ENCODE measurements at places on chromosomes 4 and X.
A peak's percentile ranks its signal among the peaks of the same experiment; 100 is the strongest.

DNA sequence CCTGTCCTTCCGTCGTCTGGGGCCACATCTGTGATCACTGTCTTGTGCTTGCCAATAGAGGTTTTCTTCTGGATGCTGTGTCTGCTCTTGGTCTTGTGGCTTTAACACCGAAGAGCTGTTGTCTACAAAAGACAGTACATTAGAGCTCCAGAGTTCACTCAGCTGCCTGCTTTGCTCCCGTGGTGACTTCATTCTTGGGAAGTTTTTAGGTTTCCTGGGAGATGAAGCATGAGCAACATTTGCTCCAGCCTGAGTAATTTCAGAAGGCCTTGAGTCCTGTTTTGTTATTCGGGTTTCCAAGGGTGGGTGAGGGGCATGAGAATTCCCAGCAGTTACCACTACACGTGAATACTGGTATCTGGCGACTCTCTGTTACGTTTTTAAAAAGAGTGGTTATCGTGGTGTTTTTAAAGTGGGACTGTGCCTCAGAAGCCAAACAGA is 189.2 kb downstream of the SHROOM3 start:
- DNase-seq = peak; percentile 86

- DNase-seq = no peak
Observed at GRCh38 chrX:48475296-48475695, 703 bp upstream of the FTSJ1 start.

DNA sequence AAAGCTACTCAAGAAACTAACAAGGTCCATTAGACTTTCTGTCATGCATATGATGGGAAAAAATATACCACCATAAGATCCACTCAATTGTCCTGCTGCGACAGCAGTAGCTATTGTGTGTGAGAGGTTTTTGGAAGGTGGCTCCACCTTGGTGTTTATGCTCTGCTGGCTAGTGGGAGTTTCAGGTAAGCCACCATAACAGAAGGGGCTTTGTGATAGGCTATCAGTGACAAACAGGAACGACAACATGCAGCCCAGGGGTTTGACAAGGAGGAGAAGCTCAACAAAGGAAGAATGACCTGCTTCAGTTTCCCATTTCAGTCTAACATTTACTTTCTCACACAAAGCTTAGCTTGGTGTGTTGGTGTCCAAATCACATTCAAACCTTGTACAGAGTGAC is 182.6 kb downstream of the ATOH1 start:
- DNase-seq = no peak

DNA sequence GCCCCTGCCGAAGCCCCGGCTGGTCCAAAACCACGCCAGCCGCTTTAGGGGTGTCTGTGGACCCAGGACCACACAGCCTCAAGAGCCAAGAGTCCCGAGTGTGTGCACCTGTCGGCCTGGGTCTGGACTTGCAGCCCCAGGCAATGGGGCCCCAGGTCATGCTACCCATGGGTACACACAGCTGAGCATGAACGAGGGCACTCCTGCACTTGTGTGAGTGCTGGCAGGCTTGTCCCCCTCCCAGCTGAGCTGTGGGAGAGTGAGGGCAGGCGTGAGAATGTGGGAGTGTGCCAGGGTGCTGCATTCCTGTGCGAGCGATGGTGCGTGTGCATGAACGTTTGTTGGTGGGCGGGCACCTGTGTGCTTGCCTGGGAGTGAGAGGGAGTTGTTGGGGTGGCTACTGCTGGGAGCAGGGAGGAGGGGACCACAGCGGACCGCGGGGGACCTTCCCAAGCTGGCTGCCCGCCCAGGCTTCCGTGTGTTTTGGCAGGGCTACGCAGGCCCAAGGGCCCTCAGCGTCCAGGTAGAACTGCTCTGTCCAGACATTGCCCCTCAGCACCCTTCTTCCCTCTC is 30.8 kb downstream of the BLOC1S4 start:
- no peak for DNase-seq

DNA sequence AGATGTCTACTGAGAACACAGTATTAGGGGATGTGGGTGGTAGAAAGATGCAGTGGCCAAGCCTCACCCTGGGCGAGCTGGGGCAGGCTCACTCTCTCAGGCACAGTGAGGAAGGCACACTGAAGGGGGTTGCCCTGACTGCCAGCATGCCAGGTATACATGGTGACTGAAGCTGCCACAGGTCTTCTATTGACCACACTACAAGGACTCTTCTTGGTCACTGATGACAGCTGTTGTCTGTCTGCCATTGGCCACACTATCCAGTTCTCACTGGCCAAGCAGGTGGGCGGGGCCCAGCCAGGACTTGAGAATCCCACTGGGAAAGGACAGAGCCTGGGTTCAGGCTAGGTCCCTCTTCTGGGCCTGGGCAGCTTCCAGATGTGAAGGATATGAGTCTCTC is 39.7 kb upstream of the TBC1D14 start:
- no peak for DNase-seq

DNA sequence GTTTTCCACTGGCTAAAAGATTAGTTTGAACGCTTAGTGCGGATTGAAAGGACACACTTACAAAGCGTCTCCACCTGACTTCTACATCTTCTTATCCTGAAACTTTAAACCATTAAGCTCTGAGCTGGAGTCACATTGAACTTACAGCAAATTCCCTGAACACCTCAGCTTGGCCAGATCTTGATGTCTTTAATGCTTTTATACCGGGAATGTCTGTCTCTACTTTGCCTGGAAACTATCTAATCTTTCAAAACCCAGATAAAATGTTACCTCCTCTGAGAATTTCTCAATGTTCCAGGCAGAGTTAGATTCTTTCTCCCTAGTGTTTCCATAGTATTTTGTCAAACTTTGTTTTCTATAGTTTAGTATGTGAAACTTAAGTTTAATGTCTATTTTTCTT is 179.9 kb downstream of the DTHD1 start:
- no peak for DNase-seq

GRCh38 chr4:54120518-54120917 is 20.6 kb downstream of the GSX2 start:
- DNase-seq = no peak

- no peak for DNase-seq
Observed at GRCh38 chrX:46204721-46205422, 340.3 kb downstream of the ZNF674 start.

DNA sequence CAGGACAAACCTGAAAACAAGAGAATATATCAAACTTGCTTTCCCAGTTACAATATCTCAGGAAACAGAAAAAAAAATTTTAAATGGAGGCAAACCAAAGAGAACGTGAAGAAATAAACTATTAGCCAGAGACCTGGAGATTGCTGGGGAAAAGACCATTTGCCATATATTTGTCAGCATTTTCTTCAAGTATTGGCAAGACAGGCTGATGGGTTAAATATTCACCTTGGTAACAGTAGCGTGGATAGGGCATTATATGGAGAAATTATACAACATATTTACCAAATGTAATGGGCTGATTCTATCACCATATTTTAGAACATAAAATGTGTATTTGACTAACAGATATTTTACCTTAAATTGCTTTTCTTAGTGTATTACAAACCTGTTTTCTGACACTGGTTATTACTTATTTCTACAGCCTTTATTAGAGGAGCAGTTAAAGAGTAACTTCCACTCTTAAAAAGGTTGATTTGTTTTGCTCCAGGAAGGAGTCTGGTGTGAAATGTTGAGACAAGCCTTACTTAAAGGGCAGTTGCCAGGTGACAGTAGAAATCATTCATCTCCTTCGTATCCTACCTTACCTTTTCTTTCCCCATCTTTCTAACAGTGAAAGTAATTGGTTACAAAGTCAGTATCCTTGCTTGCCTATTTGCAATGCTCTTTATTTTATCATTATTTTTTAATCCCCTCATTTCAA is 575.5 kb downstream of the GBA3 start:
- DNase-seq = no peak

DNA sequence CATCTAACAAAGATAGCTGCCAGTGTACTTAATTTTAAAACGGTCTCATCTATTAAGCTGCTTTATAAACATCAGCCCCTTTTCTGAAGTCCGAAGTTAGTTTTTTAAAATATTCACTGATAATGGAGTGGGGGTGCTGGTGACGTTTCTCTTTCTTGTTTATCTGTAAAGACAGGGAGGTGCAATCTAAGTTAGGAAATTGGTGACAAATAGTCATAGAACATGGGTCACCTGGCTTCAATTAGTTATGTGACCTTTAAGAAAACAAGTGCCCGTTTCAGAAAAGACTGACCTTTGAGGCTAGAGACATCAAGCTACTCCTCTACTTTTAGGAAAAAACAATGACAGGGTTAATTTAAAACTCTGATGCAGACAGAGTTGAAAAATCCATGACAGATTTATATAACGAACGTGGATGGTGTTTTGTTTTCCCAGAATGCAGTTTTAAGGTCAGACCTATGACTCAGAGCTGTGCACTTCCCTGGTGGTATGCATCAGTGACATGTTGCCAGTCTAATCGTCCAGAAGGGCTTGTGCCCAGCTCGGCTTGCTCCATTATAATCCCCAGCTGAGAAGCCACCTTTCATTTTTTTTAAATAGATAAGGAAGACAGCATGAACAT is 38.2 kb downstream of the FHL1 start:
- peak; percentile 65 for DNase-seq

DNA sequence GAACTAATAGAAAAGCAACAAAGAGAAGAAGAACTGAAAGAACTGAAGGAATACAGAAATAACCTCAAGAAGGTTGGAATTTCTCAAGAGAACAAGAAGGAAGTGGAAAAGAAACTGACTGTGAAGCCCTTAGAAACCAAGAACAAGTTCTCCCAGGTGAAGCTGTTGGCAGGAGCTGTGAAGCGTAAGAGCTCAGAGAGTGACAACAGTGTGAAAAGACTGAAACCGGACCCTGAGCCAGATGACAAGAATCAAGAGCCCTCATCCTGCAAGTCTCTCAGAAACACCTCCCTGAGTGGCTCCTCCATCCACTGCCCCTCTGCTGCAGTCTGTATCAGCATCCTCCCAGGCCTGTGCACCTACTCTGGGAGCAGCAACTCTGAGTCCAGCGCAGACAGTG is 8.4 kb upstream of the FHDC1 start:
- no peak for DNase-seq

DNA sequence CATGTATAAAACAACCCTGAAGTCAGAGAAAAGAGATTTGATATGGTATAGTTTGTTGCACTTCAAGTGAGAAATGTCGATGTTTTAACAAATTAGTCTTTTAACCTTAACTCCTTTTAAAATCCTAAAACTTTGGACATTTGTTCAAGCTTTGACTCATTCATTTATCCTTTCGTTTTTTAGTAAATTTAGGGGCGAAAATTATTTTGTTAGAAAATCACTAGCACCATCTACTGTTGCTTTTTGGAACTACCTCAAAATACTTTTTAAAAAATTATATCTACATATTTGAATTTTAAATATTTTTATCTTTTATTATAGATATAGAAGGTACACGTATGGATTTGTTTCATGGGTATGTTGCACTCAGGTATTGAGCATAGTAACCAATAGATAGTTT is 165.1 kb upstream of the POF1B start:
- peak; percentile 0 for DNase-seq

DNA sequence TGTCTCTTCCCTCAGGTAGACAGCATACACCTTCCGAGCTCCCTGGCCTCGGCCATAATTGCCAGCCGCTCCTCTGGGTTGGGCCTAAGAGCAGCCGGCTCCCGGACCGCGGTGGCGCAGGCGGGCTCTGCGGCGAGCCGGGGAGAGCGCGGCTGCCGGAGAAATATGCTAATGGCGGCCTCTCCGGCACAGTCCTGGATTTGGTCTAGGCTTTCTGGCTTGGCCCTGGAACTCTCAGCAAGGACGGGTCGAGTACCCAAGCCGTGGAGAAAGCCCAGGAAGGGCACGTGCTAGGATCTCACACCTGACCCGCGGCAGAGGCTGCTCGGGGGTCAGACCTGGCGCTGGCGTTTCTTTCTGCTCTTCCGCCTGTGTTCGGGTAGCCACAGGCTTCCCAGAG is 18.6 kb upstream of the ZIC3 start:
- DNase-seq = no peak

DNA sequence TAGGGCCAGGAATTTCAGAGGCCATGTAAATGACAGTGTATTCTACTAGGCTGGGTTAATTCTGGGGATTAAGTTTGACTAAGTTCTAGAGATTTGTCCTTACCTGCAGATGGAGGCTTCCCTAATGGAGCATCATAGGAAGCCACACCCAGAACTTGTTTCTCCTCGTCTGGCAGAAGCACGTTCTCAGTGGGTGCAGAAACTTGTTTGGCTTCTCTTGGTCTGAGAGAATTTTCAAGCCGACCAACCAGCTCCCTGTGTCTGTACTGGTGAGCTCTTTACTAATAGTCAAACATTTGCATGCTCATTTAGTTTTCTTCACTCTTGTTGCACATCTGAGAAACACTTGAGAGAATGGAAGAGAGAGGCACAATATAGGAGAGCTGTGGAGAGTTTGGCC is 907 bp upstream of the ATP10D start:
- no peak for DNase-seq

GRCh38 chr4:37839426-37839825 is 12.9 kb downstream of the PGM2 start:
- peak; percentile 28 for DNase-seq

- peak; percentile 28 for DNase-seq
Observed at GRCh38 chrX:31508338-31508737, 436.5 kb upstream of the FTHL17 start.

GRCh38 chr4:168397611-168398169 is 79.1 kb upstream of the DDX60 start:
- DNase-seq = no peak

DNA sequence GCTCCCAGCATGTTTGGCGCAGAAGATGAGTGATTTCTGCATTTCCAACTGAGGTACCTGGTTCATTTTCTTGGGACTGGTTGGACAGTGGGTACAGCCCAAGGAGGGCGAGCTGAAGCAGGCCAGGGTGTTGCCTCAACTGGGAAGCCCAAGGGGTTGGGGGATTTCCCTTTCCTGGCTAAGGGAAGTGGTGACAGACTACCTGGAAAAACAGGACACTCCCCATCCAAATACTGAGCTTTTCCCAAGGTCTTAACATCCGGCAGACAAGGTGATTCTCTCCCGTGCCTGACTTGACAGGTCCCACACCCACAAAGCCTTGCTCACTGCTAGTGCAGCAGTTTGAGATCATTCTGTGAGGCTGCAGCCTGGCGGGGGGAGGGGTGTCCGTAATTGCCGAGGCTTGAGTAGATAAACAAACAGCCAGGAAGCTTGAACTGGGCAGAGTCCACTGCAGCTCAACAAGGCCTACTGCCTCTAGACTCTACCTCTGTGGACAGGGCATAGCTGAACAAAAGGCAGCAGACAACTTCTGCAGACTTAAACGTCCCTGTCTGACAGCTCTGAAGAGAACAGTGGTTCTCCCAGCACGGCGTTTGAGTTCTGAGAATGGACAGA is 307.7 kb upstream of the ARSJ start:
- DNase-seq = no peak

- DNase-seq = peak; percentile 70
Observed at GRCh38 chr4:65007841-65008439, 598.7 kb upstream of the TECRL start.

DNA sequence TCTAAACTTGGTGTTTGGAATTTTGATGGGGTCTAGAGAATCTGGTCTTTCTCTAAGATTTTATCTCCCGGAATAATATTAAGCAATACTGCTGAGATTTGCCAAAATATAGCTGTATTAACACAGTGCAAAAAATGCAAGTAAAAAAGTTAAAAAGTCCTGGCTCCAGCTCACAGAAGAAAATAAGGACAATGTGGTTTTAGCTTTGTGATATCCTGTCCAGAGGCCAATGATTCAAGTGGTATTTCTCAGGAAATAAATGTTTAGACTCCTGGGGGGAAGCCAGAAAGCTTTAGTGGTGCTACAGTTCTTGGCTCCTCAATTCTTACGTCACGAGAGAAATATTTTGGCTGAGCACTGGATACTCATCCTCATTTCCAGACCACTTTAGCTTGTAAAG is 40.9 kb upstream of the IL13RA2 start:
- peak; percentile 81 for DNase-seq

Data from ELR (cell line).